ENCODE measurements at places on chromosomes 3 and 15. TPM values are rescaled to one million over a fixed set of nuclear protein-coding genes. Genes with fewer than 3 reads are reported as not detected.

- H3K36me3 ChIP-seq = peaks cover 27% of the 10 kb centered on the region
Observed at GRCh38 chr3:119295816-119296726, 1.9 kb downstream of the ARHGAP31 start.

GRCh38 chr3:123412076-123412475 lies 36.8 kb downstream of the ADCY5 start:
- H3K27ac ChIP-seq = no peak overlapping the region
- H3K27me3 ChIP-seq = peaks cover 49% of the 10 kb centered on the region
- H3K4me3 ChIP-seq = no peak overlapping the region
- H3K4me1 ChIP-seq = no peaks in the 10 kb centered on the region
- H3K36me3 ChIP-seq = no peaks in the 10 kb centered on the region

DNA sequence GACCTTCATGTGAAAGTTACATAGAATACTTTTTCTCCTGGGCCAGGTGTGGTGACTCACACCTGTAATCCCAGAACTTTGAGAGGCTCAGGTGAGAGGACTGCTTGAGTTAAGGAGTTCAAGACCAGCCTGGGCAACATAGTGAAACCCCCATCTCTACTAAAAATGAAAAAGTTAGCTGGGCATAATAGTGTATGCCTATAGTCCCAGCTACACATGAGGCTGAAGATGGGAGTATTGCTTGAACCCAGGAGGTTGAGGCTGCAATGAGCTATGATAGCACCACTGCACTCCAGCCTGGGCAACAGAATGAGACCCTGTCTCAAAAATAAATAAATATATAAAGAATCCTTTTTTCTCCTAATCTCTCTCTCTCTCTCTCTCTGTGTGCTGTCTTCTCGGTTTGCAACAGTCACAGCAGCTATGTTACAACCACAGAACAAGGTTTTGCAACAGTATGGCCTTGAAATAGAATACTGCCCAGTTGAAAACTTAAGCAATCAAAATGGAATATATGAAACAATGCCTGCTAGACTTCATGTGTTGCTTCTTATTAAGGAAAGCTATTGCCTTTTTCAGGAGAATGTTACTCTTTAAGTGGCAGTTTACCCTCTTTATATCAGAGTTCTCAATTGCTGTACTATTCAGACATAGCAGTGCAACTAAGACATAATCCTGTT lies 12.3 kb upstream of the DENND4A start:
- H3K4me3 ChIP-seq = no peak overlapping the region
- H3K27ac ChIP-seq = no peak overlapping the region
- DNase-seq = no peak
- no peaks in the 10 kb centered on the region for H3K27me3 ChIP-seq

DNA sequence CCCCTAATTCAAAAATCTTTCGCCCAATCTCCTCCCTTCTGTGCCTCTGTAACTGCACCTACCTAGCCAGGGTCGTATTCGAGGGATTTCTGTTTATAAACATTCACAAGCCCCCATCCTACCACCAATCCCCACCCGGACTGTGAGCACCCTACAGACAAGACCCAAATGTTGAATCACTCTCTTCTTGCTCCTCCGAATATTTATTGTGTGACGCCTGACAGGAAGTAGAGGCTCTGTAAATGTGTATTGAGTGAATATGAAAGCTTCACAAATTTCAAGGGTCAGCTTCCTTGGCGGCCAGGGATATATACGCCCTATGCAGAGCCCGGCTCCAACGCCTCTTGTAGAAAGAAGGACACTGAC lies 1.6 kb downstream of the BDH1 start:
- DNase-seq = peak; percentile 74
- H3K36me3 ChIP-seq = no peaks in the 10 kb centered on the region
- peaks cover 33% of the 10 kb centered on the region for H3K27me3 ChIP-seq
- peak overlapping the region; percentile 88 for H3K27ac ChIP-seq
- peaks cover 18% of the 10 kb centered on the region for H3K4me1 ChIP-seq

DNA sequence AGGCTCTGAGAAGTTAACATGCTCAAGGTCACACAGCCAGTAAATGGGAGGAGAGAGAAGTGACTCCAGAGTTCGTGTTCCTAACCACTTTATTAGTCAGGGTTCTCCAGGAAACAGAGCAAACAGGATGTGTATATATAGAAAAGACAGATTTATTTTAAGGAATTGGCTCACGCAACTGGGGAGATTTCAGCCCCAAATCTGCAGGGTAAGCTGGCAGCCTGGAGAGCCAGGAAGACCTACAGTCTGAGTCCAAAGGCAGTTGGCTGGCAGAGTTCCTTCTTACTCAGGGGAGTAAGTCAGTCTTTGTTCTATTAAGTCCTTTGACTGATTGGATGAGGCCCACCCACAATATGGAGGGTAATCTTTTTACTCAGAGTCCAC lies 118.2 kb upstream of the PROK2 start:
- H3K4me1 ChIP-seq = no peaks in the 10 kb centered on the region
- no peaks in the 10 kb centered on the region for H3K36me3 ChIP-seq
- peaks cover 25% of the 10 kb centered on the region for H3K27me3 ChIP-seq
- DNase-seq = no peak
- H3K27ac ChIP-seq = no peak overlapping the region
- no peak overlapping the region for H3K4me3 ChIP-seq

DNA sequence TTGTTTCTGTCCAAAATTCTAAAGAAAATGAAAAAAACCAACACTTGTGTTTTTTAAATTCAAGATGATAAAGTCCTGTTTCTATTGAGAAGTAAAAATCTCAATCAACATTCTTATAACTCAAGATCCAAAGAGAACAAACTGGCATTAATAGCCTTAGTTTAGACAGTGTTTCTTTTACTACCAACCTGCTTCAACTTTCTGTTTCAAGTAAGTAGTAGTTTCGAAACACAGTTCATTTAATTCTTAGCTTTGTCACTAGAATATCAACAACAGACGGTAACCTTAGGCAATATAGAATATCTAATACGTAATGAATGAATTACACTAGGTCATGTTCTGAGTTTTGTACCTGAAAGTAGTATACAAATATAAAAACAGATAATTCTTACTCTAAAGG lies 23.7 kb downstream of the CIP2A start:
- H3K27ac ChIP-seq = peak overlapping the region; percentile 21
- H3K27me3 ChIP-seq = no peaks in the 10 kb centered on the region
- peaks cover 14% of the 10 kb centered on the region for H3K4me1 ChIP-seq

GRCh38 chr3:64082961-64083541 lies 59.8 kb upstream of the PSMD6 start:
- no peak overlapping the region for H3K27ac ChIP-seq
- no peaks in the 10 kb centered on the region for H3K27me3 ChIP-seq
- no peak overlapping the region for H3K4me3 ChIP-seq

The GMPPB gene
- total RNA-seq = 17.4 TPM

The SLC51B gene
- not detected for total RNA-seq

The PFN2 gene
- total RNA-seq = 204 TPM

The ZNF80 gene
- total RNA-seq = not detected

The HYAL1 gene
- under 0.01 TPM for total RNA-seq

All from osteoblast (primary cell).